Heart left ventricle (tissue), 16 donors: ENCODE measurements at places on chromosomes 2 and 18. TPM values are rescaled to one million over a fixed set of nuclear protein-coding genes. Genes with fewer than 3 reads are reported as not detected.

Gene POTEI
- not detected for polyA plus RNA-seq

Gene POU3F3
- 0.08 TPM for polyA plus RNA-seq

- no peak for DNase-seq
Measured at GRCh38 chr2:117942551-117942950, 71.3 kb downstream of the CCDC93 start.

- DNase-seq, result peak; percentile 77
Measured at GRCh38 chr2:27683390-27684071, 19.8 kb downstream of the SLC4A1AP start.

Gene TNFRSF11A
- 0.23 TPM for polyA plus RNA-seq

DNA sequence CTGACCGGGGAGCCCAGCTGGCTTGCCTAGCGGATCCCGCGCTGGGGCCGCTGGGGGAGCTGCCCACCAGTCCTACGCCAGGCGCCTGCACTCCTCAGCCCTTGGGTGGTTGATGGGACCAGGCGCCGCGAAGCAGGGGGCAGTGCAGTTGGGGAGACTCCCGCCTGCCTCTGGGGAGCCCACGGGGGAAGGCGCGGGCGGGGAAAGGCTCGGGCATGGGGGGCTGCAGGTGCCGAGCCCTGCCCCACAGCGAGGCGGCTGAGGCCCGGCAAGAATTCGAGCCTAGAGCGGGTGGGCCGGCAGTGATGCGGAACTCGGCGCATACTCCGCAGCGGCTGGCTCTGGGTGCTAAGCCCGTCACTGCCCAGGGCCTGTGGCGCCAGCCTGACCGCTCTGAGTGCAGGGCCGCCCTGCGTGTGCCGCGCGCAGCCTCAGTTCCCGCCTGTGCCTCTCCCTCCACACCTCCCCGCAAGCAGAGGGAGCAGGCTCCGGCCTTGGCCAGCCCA, 249.1 kb upstream of the TEKT4 start:
- no peak for DNase-seq

DNA sequence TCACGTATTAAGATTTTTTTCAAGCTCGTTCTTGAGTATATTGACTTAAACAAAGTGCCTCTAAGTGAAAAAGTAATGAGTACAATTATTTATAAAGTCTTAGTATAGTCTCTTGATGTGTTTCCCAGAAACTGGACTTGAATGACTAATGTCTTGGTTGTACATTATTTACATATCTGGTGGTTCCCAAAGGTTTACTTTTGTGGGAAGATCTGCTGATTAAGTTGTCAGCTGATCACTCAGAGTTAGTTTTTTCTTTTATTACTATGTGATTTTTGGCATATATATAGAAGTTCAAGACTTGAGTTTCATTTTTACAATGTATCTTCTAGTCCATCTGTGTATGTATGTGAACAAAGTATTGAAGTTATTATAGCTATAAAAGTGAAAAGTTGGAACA, 29.5 kb downstream of the RNF144A start:
- no peak for DNase-seq

DNA sequence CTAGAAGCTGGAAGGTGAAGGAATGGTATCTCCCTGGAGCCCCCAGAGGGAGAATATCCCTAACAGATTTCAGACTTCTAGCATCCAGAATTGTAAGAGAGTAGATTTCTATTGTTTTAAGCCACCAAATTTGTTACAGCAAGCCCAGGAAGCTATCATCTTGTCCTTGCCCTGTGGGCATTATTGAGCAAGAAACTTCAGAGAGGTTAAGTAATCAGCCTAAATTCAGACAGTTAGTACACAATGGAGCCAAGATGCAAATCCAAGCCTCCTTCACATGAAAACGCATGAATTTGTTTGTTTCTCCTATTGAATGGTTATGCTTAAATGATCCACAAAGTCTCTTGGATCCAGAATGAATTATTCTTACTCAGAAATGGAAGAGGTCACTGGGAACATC, 55.2 kb upstream of the TRIB2 start:
- no peak for DNase-seq

DNA sequence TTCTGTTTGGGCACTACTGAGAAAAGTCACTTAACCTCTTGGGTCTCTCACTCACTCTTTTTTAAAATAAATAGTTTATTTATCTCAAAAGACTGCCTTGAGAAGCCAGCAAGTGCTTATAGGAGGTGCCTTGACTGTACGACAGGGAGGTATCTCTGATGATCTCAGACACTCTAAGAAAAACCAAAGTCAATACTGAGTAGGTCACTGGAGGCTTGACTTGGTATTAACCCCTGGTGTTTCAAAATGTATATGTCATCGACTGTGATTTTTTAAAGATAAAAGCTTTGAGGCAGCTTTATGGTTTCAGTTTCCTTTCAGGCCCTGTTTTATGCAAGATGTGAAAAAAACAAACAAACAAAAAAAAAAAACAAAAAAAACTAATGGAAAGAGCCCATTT, 33.7 kb downstream of the MREG start:
- DNase-seq, result no peak

Gene CYS1
- polyA plus RNA-seq, result 1.3 TPM

Gene L3MBTL4
- 0.79 TPM for polyA plus RNA-seq

GRCh38 chr2:112024896-112025491, 30.1 kb upstream of the TMEM87B start:
- DNase-seq, result no peak

Gene NETO1
- polyA plus RNA-seq, result 0.39 TPM

Gene IL1R1
- 12.8 TPM for polyA plus RNA-seq

GRCh38 chr2:15630121-15630977, 38.7 kb downstream of the DDX1 start:
- DNase-seq, result no peak

GRCh38 chr2:6557737-6558136, 308.0 kb downstream of the CMPK2 start:
- no peak for DNase-seq

DNA sequence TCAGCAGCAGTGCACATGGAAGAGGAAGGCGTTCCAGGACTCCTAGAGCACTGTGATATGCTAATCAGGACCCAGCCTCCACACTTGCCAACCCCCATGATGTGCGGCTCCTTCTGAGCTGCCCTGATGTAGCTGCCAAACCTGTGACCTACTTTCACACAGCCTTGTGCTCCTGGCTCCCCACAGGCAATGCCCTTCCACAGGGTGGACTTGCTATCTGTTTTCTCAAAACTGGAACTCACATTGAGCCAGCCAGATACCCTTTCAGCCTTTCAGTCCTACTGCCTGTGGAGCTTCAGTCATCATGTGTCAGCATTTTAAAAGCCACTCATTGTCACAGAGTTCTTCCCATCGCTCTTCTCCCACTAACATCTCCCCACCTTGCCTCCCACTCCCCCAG, 181.6 kb downstream of the AFF3 start:
- DNase-seq, result peak; percentile 58

- peak; percentile 32 for DNase-seq
Measured at GRCh38 chr2:71581026-71581425, 127.7 kb downstream of the DYSF start.

DNA sequence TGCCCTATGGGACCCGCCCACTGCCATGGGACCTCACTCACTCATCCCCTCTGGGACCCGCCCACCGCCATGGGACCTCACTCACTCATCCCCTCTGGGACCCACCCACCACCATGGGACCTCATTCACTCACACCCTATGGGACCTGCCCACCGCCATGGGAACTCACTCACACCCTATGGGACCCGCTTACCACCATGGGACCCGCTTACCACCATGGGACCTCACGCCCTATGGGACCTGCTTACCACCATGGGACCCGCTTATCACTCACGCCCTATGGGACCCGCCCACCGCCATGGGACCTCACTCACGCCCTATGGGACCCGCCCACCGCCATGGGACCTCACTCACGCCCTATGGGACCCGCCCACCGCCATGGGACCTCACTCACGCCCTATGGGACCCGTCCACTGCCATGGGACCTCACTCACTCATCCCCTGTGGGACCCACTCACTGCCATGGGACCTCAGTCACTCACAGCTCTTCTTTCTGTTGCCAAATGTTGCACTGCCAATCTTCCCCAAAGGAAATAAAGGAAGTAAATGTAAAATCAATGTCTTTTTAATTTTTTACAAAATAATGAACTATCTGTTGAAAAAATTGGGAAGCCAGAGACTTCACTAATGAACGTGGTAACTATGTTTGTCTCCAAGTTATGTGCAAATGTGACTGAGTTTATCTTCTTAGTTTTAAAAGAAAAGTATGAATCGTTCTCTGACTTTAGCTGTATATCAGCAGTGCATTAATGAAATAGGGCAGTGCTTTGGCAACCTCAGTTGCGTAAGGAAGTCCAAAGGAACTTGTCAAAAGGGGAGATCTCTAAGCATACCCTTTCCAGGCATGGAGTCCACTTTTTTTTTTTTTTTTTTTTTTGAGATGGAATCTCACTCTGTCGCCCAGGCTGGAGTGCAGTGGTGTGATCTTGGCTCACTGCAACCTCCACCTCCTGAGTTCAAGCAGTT, 101.5 kb upstream of the MGAT5 start:
- no peak for DNase-seq

DNA sequence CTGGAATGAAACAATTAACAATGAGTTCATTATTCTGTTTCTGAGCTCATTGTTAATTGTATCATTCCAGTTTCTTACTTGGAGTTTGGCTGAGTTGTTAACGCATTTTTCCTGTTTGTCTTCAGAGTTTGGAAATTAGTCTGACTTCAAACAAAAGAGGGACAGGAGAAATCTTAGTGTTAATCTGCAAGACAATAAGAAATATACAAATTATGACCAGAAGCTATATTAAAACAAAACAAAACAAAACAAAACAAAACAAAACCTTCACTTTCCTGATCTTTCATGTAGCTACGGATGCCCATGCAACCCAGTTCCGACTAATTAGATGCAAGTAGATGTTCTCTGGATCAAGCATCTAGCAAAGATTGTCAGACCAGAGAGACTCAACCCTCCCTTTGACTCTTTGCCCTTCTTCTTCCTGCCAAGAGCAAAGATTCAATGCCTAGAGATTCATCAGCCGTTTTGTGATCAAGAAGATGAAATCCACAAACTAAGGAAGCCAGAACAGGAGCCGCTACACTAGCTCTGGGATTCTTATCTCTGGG, 686.2 kb upstream of the FSHR start:
- no peak for DNase-seq

Gene BOK
- 1.4 TPM for polyA plus RNA-seq

GRCh38 chr18:79496978-79497637, 101.4 kb downstream of the NFATC1 start:
- DNase-seq, result peak; percentile 64

DNA sequence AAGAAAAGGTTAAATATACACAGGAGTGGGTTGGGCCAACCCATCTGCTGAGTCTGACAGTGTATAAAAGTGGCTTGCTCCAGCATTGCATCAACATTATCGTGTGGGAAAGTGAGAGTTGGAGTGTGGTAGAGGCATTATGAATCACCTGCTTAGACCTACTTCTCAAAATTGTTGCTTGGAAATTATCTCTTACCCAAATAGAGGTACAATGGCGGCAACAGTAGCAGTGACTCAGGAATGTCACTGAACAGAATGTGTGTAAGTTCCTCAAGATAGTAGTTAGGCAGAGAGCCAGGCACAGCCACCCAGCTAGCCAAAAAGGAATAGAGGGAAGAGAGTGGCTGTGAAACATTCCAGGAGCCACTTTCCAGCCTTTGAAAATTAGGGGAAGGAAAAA, 616.0 kb downstream of the NUP35 start:
- no peak for DNase-seq
